Stimulated activated CD8-positive, alpha-beta memory T cell treated with anti-CD3 and anti-CD28 coated beads, Interleukin-7, amount 100 ng/mL, for 24 hours (primary cell): ENCODE measurements at places on chromosomes 1 and 21.
A peak's percentile ranks its signal among the peaks of the same experiment; 100 is the strongest.

- no peak for DNase-seq
These were observed 24.6 kb downstream of the RUNX1 start for GRCh38 chr21:35024513-35024912.

GRCh38 chr1:113674591-113674990 is 84.7 kb downstream of the PHTF1 start:
- DNase-seq: no peak

- no peak for DNase-seq
These were observed 23.1 kb upstream of the NPPB start for GRCh38 chr1:11881749-11882441.

DNA sequence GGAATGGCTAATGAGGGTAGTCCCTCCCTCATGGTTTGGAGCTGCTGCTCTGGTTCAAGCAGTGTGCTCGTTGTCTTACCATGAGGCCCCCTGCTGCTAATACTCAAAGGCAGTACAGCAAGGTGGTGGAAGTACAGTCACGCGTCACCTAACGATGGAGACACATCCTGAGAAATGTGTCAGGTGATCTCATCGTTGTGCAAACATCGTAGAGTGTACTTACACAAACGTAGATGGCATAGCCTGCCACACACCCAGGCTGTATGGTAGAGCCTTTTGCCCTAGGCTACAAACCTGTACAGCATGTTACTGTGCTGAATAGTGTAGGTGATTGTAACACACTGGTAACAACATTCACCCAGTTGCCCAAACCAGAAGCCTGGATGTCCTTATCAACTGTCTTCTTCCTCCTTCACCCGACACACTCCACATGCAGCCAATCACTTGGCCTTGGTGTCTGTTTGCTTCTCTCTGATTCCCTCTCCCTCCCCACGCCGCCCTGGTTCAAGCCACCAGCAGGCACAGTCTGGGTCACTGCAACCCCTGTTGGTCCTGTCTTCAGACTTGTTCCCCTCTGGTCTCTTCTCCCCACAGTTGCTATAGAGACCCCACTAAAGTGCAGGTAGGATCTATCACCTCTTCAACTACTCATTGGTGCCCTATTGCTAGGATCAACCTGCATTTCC is 6.0 kb upstream of the KCNA2 start:
- DNase-seq: no peak

DNA sequence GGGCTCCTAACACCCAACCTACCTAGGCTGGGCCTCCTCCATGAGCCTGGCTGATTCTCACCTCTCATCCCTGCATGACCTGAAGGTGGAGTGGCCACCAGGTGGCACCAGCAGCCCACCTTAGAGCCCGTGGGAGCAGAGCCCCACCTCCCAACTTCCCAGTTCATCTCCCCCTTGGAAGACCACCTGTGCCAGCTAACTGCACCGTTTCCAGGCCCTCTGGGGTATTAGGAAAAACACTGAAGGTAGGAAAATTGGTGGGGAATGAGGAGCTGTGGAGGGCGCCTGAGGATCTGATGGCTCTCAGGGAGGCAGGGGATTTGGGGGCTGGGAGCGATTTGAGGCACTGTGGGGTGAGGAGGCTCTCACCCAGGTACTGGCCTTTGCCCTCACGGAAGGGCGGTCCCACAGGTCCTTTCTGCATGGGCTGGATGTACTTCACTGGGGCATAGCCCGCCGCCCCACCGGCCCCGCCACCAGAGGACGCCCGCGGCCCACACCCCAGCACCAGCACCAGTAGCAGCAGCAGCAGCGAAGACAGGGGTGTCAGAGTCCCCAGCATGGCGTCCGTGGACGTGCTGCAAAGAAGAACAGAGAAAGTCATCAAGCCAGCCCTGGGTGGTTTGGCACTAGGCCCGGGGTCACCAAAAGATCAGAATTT is 11.1 kb downstream of the ADPRS start:
- peak; percentile 54 for DNase-seq

DNA sequence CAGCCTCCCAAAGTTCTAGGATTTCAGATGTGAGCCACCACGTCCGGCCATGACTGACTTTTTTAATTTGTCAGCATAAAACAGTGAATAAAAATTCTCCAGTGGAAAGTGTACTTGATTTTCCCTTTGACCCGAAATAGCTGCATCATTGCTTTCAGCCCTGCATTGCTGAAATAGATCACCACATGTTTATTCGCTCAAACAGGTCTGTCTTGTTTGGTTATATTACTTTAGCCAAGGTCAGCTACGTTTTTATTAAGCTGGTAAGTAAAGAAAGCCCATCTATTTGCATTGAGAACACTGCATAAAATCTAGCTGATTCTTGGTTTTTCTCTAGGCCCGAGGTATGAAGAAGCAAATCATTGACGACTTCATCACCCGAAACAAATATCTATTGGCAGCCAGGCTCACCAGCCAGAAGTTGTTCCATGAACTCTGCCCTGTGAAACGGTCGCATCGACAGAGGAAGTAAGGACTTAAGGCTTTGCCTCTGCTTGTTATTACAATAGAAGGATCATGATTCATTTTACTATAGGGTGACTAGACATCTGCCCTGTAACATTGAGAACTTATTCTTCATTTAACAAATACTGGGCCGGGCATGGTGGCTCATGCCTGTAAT is 25.6 kb downstream of the AGMAT start:
- no peak for DNase-seq

DNA sequence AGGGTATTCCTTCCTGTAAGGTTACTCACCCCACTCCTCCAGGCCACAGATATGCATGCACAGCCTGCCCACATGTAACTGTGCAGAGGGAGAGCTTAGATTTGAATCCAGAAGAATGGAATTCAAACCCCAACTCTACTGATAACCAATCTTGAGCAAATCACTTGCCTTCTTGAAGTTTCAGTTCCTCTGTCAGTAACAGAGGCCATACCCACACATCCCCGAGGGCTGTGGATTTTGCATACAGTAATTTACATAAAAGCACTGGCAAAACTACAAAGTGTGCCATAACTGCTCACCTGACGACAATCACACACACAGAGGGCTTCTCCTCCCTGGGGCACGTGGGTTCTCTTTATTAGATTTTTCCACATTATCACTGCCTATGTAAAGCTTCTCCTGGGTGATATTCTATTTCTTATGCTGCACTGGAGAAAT is 18.6 kb downstream of the CD247 start:
- no peak for DNase-seq

- DNase-seq: no peak
These were observed 63.1 kb downstream of the PTGFR start for GRCh38 chr1:78553859-78554258.

- no peak for DNase-seq
These were observed 142.3 kb downstream of the PLXNA2 start for GRCh38 chr1:208101661-208102431.

DNA sequence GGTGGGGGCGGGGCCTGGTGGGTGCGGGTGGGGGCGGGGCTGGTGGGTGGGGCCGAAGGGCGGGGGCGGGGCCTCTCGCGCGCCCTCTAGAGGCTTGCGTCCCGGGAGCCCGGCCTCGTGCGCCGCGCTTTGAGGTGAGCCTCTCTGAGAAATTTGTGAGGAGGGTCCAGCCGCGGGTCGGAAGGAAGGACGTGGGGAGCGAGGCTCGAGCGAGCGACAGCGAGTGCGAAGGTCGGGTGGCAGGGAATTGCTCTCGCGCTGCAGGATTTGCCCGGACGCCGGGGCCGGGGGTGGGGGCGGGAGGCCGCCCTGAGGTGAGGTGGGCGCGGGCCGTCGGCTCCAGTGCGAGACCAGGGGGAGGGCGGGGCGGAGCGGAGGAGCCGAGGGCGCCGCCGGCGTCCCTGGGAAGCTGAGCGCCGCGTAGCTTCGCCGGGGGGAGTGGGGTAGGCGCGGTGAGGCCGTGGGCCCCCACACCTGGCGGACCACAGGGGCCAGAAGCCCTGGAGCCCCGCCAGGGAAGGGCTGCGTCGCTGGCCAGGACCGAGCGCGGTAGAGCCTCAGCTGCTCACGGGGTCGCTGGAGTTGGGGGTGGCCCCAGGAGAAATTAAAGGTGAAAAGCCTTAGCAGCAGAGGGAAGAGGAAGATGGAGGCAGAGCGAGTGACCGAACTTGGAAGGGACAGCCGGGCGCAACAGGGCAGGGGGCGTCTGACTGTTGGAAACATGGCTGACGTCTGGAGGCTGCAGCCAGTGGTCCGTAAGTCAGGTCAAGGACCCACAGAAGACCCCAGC is 754 bp upstream of the LSS start:
- no peak for DNase-seq

GRCh38 chr1:244860078-244860477 is 4.3 kb downstream of the HNRNPU start:
- DNase-seq: no peak

GRCh38 chr21:39164523-39164922 is 18.7 kb downstream of the PSMG1 start:
- no peak for DNase-seq

- no peak for DNase-seq
These were observed 33.3 kb upstream of the RCC2 start for GRCh38 chr1:17472814-17473213.

GRCh38 chr21:36927719-36928117 is 38.8 kb downstream of the HLCS start:
- DNase-seq: peak; percentile 65

GRCh38 chr1:25897754-25898153 is 8.5 kb downstream of the STMN1 start:
- no peak for DNase-seq

GRCh38 chr1:204085876-204086275 is 13.0 kb downstream of the SOX13 start:
- no peak for DNase-seq

- DNase-seq: no peak
These were observed 49.7 kb upstream of the MACF1 start for GRCh38 chr1:39154553-39155421.

DNA sequence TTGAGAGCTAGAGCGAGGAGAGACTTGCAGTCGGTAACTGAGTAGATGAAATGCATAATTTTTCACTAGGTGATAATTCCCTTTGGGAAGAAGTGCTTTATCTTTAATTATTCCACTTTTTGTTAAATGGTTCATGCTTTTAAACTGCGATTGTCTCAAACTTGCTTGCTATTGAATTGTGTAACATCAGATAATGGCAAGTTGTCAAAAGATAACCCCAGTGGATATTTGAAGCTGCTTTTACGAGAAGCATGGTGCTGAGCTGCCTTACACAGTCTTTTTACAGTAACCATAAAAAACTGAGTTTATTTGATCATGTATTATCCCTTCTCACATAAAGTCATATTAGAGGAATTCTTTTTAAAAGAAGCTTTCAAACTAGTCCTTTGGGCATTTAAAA is 30.2 kb downstream of the TMEM50B start:
- DNase-seq: no peak

GRCh38 chr1:202812176-202813026 is 1.6 kb downstream of the PCAT6 start:
- DNase-seq: no peak

DNA sequence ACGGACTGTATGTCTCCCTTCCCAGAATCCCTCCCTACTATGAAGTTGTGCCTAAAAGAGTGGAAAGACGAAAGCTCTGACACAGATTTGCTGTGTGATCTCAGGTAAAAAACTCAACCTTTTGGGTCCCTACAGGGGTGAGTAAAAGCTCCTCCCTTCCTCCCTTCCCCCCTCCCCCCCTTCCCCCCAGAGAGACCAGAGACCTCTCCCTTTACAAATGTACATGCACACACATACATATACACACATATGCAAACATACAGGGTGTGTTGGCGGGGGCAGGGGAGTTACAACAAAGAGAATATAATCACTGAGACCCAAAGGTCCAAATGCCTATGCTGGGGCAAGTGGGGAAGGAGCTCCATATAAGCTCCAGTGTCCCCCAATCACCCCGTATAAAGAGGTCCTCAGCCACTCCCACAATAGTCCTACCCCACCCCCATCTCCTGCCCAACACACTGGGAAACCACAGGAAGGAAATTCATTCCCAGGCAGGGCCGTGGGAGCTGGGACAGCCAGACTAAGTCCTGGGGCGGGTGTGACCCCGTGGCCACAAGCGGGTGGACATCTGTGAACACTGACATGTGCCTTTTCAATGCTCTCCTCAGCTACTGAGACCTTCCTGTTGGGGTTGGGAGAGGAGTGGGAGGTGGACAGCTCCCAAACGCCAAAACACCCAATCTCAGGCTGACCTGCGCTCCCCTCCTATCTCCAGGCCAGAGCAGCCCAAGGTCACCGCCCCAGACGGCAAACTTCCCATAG is 2.0 kb downstream of the MEF2D start:
- no peak for DNase-seq
